Jurkat, Clone E6-1 (cell line): ENCODE measurements at places on chromosomes 16 and 17.

DNA sequence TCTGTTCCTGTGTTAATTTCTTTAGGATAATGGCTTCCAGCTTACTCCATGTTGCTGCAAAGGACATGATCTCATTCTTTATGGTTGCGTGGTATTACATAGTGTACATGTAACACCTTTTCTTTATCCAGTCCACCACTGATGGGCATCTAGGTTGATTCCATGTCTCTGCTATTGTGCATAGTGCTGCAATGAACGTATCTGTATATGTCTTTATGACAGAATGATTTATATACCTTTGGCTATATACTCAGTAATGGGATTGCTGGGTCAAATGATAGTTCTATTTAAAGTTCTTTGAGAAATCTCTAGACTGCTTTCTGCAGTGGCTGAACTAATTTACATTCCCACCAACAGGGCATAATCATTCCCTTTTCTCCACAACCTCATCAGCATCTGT, 39.8 kb downstream of the ABCA10 start:
- no peak for DNase-seq

DNA sequence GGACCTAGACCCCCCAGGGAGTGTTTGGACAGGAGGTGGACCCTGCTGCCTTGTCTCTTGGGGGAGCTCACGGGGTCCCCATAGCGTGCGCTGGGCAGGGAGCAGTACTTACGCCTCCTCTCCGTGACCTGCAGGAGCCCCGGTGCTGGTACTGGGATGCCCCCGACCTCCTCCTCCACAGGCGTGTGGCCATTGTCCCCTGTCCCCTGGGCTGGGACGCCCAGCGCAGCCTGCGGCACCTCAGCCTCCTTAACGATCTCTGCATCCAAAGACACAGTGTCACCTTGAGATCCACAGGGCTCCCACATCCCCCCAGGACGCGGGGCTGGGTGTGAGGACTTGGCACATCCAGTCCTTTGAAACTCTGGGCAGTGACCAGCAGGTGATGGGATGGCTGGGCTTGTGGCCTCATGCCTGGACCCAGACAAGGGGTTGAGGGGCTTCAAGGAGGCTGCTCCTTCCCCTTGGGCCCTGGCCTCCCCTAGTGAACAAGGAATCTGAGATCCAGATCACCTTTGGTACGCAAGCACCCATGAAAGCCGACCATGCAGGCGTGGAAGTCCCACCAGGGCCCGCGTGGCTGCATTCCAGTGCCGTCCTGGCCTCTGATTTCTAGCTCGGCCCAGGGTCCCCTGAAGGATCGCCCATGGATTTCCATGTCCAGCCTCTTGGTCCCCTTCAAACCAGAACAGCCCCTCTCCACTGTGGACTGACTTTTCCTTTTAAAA, 9.9 kb downstream of the DBNDD1 start:
- no peak for DNase-seq

DNA sequence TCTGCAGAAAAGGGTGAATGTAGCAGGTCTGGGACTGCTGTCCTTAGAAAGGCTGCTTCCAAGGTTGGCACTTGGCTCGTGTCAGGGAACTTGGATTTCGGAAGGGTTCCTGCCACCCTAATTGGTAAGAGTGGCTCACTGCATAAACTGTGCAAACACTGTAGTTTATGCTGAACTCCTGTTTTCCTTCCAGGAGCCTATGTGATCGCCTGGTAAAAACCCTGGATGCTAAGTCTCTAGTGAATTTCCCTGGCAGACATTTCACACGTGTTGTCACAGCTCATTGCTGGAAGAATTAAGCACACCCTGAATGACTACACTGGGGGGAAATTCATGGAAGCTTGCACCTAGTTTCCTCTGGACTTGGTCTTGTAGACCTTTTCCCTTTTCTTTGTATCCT, 140.1 kb downstream of the SPECC1 start:
- DNase-seq, result no peak

GRCh38 chr17:38671939-38672720, 2.6 kb downstream of the EPOP start:
- no peak for DNase-seq

DNA sequence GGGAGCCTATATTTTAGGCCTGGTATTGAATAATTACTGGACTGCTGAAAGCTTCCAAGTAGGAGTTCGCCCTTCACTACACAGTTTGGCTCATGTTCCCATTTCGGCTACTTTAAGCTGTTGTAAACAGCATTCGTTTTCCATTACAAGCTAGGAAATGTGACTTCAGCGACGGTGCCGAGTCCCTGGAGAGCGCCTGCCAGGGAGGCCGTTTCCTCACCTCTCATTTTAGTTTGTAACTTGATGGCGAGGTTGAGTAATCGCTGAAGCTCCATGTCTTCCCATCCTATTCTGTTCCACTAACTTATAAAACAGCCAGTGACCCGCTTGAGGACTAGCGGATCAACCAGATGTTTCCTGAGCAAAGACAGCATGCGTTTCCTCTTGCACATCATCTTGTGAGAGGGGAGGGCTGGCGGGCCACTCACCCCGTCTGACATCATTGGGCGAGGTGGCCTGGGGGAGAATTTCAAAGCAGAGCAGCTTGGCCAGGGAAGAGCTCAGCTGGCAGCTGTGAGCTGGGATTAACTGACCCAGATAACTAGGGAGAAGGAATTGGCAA, 32.9 kb downstream of the PCTP start:
- DNase-seq, result no peak

DNA sequence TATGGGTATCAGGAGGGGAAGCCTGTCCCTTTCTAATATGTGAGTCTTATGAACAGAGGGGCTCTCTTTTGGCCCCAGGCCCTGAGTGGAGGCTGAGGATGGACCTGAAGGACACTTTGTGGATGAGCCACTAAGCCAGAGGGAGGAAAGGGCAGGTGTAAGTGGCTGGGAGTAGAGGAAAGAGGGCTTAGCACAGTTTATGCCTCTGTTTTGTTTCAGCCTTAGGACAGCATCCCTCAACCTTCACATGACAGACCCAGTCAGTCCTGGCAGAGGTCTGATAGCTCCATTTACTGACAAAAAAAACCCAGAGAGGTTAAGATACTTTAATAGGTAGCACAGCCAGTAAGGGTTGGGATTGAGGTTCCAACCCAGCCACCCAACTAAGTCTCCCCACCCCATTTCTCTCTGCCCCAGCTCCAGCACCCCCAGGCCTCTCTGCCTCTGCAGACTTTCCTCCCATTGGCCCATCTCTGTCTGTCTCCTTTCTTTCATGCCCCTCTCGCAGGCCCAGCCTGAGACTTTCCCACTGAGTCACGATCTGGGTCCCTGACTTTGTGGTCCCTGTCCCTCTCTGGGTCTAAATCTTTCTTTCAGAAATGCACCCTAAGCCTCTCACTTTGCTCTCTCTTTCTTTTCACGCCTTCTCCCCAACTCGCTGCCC, 4.7 kb upstream of the TBX21 start:
- DNase-seq, result no peak

GRCh38 chr16:15403392-15403995, 7.9 kb downstream of the MPV17L start:
- no peak for DNase-seq

GRCh38 chr16:2933701-2934100, 22.0 kb downstream of the FLYWCH1 start:
- no peak for DNase-seq

- peak; percentile 35 for DNase-seq
Measured at GRCh38 chr17:29590411-29591145, 1.1 kb upstream of the GIT1 start.
